ENCODE measurements at places on chromosomes 5 and 9. TPM values are rescaled to one million over a fixed set of nuclear protein-coding genes. Genes with fewer than 3 reads are reported as not detected.

Gene KIF20A
- total RNA-seq, result not detected

Gene CCDC152
- total RNA-seq, result 0.92 TPM

Gene ZNF79
- 5.3 TPM for total RNA-seq

Gene PCDHB7
- 3.0 TPM for total RNA-seq

Gene SH3PXD2B
- 50.3 TPM for total RNA-seq

Gene CLTA
- 143 TPM for total RNA-seq

Gene LCN9
- total RNA-seq, result not detected

Gene VCAN
- 26.8 TPM for total RNA-seq

Gene HTR4
- total RNA-seq, result 1.0 TPM

Gene CBY3
- not detected for total RNA-seq

Gene CYLC2
- total RNA-seq, result 0.27 TPM

Data from gastroesophageal sphincter (tissue), 4 donors.